ENCODE measurements at places on chromosomes 7 and 10. TPM values are rescaled to one million over a fixed set of nuclear protein-coding genes. Genes with fewer than 3 reads are reported as not detected.

Gene PROSER2
- 5.9 TPM for polyA plus RNA-seq

Gene VPS37D
- 18.9 TPM for polyA plus RNA-seq

Gene SDK1
- polyA plus RNA-seq: 8.4 TPM

Gene SH2B2
- polyA plus RNA-seq: 4.1 TPM

DNA sequence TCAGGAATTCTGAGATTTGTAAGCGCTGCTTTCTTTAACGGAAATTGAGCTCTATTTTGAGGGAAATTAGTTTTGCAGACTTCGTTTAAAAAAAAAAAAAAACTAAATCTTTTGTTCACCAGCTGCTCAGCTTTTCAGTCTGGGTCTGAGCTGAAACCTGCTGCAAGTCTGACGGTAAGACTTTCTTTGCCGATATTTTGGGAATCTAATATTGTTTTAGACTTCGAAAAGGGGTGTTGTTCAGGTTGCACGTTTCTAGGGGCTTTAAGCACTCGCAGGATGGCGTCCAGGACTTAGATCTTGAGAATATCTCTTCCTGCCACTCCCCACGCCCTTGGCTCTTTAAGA lies 1.8 kb upstream of the MEOX2 start:
- peak; percentile 3 for DNase-seq

GRCh38 chr10:44801383-44802327 lies 109.5 kb upstream of the TMEM72 start:
- DNase-seq: peak; percentile 65

DNA sequence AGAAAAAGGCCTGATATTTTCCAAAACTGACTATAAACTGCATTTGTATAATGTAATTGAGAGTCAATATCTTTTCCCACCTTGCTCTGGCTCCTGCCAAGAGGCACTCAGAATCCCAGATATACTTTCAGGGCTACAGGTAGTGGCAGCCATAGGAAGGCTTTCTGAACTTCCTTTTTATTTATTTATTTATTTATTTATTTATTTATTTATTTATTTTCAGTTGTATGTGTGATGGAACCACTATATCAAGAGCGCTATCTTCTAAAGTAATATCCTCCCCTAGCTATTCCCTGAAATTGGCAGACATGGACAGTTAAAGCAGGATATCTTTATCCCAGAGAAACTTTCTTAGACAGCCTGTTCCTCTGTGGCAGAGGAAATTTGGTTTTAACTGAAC lies 86.7 kb downstream of the SEMA3E start:
- no peak for DNase-seq

Gene LRGUK
- 2.9 TPM for polyA plus RNA-seq

Gene C7orf33
- not detected for polyA plus RNA-seq

Gene CYTH3
- polyA plus RNA-seq: 35.6 TPM

DNA sequence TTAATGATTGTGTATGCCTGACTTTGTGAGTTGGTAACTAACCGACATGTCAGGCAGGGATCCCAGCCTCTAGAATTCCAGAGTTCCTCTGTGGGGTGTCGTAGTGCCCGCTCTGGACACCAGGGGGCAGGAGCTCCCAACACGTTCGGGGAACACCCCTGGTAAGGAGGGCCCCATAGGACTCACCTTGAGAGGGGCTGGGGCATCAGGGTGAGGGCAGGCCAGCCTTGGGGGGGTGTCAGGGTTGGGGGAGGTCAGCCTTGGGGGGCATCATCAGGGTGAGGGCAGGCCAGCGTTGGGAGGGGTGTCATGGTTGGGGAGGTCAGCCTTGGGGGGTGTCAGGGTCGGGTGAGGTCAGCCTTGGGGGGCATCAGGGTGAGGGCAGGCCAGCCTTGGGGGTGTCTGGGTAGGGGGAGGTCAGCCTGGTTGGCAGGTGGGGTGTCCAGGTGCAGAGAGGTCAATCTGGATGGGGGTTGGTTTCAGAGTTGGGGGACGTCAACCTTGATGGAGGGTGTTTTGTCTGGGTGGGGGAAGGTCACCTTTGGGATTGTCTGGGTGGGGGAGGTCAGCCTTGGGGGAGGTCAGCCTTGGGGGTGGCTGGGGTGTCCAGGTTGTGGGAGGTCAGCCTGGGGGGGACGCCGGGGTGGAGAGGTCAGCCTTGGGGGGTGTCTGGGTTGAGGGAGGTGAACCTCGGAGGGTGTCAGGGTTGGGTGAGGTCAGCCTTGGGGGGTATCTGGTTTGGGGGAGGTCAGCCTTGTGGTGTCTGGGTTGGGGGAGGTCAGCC lies 45.6 kb upstream of the SUN1 start:
- DNase-seq: no peak

Gene CUZD1
- polyA plus RNA-seq: 2.2 TPM

GRCh38 chr7:55409482-55410225 lies 44.5 kb downstream of the LANCL2 start:
- no peak for DNase-seq

DNA sequence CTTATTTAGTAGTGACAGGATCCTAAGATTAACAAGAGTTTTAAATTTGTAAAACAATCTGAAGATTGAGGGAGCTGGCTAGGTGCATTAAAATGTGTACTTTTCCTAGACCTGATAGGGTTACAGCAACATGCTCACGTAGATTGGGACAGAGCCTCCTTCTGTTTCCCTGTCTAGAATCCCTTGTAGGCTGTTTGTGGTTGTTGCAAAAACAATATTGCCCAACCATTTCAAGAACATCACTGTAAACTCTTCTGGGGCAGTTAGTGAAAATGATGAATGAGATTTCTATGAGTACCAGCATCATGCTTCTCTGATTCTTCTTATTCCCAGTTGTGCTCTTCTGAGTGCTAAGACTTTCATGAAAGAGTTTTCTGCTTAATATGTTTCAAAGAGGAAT lies 14.7 kb upstream of the CPED1 start:
- DNase-seq: no peak

- DNase-seq: no peak
Measured at GRCh38 chr7:116570306-116570705, 45.5 kb downstream of the CAV1 start.

- DNase-seq: no peak
Measured at GRCh38 chr10:13375791-13376190, 27.7 kb upstream of the SEPHS1 start.

DNA sequence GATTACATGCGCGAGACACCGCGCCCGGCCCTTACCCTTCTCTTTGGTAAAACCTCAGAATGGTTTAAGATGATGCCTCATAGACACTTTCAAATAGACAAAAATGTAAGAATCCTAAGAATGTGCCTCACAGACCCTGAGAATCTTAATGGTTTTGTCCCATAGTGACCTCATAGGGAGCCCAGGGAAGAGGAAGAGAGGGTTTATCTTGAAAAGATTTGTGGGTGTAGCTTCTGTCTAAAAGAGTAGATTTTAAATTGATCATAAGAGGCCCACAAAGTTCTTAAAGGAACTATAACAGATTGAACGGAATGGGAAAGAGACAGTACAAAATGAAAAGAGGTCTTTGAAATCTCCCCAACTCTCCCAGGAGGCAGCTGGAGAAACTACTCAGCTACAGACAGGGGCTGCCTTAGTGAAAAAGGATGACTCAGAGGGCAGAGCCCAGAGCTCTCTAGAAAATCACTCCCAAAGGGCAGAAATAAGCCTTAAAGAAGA lies 220.6 kb downstream of the ADRA2A start:
- no peak for DNase-seq

DNA sequence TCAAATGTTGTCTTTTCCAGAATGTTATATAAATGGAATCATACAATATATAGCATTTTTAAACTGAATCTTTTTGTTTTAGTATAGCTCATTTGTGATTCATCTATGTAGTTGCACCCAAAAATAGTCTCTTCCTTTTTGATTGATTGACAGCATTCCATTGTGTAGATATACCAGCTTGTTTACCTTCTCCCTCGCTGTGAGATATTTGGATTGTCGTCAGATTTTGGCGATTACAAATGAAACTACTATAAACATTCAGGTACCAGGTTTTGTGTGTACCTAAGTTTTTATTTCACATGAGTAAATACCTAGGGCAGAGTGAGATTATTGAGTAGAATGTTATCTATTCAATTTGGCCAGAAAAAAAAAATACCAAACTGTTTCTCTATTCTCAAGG lies 584.7 kb upstream of the SORCS1 start:
- no peak for DNase-seq

DNA sequence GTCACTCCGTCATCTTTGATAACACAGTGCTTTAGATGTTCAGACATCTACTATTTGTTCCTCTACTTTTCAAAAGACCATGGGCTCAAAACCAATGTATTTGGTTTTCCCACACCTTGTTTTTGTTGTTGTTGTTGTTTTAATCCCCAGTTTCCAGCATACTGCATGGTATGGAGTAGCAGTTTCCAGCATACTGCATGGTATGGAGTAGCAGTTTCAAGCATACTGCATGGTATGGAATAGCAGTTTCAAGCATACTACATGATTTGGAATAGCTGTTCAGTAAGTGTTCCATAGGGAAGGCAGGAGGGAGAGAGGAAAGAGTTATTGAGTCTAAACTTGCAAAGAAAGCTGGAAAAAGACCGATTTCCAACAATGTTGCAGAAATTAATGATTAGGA lies 314.3 kb upstream of the PRKCQ start:
- no peak for DNase-seq

DNA sequence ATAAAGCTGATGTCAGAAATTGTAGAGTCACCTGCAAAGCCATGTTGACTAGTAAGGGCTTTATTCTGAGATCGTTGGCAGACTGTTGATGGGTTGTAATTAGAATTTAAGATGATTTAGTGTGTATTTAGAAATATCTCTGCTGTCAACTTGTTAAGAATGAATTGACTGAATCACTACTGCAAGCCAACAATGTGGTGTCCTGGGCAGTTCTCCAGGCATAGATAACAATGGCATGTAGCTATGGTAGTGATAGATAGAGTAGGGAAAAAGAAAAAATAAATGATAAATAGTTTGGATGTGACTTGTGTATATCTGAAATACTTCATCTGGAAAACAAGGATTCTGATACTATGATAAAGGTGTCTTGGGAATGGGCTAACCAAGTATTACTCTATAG lies 640.2 kb downstream of the ARL4A start:
- DNase-seq: no peak

Gene GPR141
- not detected for polyA plus RNA-seq

Gene FAM171A1
- polyA plus RNA-seq: 94.4 TPM

DNA sequence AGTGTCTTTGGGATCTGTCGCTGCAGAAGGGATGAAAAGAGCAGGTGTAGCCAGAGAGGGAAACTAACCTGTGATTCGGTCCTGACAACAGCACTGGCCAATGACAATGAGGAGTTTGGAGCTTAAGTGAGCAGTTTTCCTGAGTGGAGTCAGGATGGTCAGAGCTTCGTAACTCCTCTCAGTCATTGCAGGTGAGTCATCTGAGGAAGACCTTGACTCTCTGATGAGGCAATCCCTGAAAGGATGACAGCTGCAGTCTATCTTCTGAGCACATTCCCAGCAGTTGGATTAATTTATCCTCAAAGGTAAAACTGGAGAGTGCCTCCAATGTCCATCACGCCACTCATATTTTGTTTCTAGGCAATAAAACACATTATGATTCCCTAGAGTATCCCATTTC lies 401.9 kb downstream of the POM121L12 start:
- no peak for DNase-seq

DNA sequence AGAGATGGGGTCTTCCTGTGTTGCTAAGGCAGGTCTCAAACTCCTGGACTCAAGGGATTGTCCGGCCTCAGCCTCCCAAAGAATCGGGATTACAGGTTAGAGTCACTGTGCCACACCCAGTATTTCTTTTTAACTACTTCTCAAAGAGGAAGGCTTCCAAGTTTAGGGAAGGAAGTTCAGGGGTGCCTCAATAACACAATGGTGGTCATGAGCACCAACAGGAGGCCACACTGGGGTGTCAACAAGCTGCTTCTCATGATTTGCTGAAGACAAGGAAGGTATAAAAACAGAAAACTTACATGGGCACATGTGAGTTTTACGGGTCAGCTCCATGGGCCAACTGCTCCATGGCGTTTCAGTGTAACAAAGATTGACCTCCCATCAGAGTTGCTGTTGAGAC lies 160.5 kb downstream of the TNS3 start:
- DNase-seq: no peak

- no peak for DNase-seq
Measured at GRCh38 chr10:73113551-73113950, 3.3 kb downstream of the NUDT13 start.

GRCh38 chr7:41685684-41686083 lies 17.2 kb downstream of the INHBA start:
- no peak for DNase-seq

DNA sequence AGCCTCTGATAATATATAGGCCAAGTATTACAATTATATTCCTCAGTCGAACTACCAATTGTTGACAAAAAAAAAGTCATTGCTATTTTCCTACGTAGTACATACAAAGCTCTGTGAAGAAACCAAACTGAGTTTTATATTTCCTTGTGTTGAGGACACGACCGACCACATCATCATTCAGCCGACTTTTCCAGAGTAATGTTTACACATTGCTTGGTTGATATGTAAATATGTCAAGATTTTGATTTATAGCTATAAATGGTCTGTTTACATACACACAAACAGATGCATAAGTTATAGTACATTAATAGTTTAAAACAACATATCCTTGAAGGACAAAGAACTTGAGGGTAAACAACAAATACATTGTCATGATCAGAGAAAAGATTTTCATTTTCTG lies 121.5 kb downstream of the CRPPA start:
- no peak for DNase-seq

DNA sequence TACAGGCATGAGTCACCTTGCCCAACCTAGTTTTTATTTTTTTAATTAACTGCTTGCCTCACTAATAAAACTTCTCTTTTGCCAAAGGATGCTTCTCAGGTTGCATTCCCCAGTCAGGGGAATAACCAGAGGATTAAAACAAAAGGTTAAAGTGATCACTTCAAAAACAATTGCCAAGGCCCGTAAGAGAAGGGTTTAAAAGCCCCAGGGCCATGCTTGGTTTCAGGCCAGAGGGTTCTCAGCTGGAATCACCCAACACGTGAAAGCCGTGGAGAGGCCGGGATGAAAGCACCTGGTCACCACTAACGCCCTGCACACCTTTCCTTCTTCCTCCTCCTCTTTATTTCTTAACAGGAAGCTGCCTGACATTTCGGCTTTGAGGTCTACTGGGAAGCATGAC lies 587.5 kb downstream of the PTPRN2 start:
- DNase-seq: no peak

Gene HSPA14
- 17.4 TPM for polyA plus RNA-seq

Gene AGR3
- 1.3 TPM for polyA plus RNA-seq

- no peak for DNase-seq
Measured at GRCh38 chr10:128429835-128430513, 303.8 kb upstream of the MKI67 start.

DNA sequence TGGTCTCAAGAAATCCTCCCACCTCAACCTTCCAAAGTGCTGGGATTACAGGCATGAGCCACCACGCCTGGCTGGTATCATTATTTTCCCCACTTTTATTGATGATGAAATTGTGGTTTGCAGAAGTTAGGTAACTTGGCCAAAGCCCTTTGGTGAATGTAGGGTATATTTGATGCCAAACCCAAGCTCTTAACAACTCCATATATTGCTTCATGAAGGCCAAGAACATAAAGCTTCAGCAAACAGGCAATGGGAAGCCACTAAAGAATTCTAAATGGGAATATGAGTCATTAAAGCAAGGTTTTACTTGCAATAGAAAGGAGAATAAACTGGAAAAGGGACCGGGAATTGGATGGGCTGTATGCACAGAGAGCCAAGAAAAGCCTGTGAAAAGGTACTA lies 142.7 kb downstream of the KMT2E start:
- no peak for DNase-seq

Gene SLC29A3
- polyA plus RNA-seq: 9.2 TPM

GRCh38 chr10:126617733-126618132 lies 52.8 kb downstream of the C10orf90 start:
- DNase-seq: no peak

Measured in renal pelvis (tissue), 12 donors.